ENCODE measurements at places on chromosomes 1 and 21. TPM values are rescaled to one million over a fixed set of nuclear protein-coding genes. Genes with fewer than 3 reads are reported as not detected.

GRCh38 chr1:181732218-181732990, 249.1 kb downstream of the CACNA1E start:
- DNase-seq: no peak

GRCh38 chr1:66563094-66563800, 29.3 kb downstream of the SGIP1 start:
- DNase-seq: peak; percentile 30

DNA sequence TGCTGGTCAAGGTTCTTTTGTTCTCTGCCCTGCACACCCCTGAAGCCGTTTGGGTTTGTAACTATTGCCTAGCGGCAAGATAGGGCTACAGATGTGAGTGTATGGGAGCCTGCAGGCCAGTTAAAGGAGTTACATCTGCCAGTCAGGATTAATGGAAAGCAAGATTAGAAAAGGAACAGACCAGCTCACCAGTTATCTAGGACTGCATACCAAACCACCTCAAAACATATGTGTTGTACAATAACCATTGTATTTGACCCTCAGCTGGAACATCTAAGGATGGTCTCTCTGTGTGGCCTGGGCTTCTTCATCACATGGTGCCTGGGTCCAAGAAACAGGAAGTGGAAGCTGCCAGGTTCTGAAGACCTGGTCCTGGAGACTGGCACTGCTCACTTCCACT, 52.5 kb upstream of the FBXO28 start:
- no peak for DNase-seq

GRCh38 chr1:41713557-41714327, 205.0 kb downstream of the HIVEP3 start:
- peak; percentile 32 for DNase-seq

The CD5L gene
- not detected for total RNA-seq

All from mammary epithelial cell (primary cell).